A549 (cell line): ENCODE measurements at places on chromosomes 12 and 14.
A peak's percentile ranks its signal among the peaks of the same experiment; 100 is the strongest.

DNA sequence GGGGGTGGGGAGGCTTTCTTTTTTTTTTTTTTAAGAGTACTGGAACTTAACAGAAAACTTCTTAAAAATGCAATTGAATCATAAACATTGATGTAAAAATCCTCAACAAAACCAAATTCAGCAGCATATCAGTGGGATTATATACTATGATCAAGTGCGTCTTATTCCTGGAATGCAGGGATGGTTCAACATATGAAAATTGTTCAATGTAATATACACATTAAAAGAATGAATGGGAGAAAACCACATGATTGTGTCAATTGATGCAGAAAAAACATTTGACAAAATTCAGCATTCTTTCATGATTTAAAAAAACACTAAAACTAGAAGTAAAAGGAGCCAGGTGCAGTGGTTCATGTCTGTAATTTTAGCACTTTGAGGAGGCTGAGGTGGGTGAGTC lies 41.2 kb upstream of the CCT2 start:
- no peak for DNase-seq

- peak; percentile 13 for DNase-seq
Observed at GRCh38 chr14:66403183-66403582, 83.0 kb upstream of the CCDC196 start.

DNA sequence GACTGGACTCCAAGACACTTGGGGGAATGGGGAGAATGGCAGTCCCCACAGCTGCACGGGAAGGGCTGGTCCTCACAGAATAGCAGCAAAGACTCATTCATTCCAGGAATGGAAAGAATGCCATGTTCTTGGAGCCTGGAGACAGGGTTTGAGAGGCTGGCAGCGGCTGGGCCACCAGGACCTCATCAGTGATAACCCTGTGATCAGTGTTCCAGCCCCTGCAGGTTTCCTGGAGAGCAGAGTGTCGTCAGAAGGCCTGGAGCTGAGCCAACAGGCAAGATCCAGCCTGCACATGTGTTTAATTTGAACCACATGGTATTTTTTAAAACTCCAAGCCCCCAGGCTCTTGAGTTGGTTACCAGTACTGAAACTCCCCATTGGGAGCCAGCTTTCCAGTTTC lies 11.3 kb downstream of the BDKRB1 start:
- DNase-seq, result no peak

GRCh38 chr14:95699412-95699811 lies 13.2 kb downstream of the TCL1B start:
- DNase-seq, result no peak

DNA sequence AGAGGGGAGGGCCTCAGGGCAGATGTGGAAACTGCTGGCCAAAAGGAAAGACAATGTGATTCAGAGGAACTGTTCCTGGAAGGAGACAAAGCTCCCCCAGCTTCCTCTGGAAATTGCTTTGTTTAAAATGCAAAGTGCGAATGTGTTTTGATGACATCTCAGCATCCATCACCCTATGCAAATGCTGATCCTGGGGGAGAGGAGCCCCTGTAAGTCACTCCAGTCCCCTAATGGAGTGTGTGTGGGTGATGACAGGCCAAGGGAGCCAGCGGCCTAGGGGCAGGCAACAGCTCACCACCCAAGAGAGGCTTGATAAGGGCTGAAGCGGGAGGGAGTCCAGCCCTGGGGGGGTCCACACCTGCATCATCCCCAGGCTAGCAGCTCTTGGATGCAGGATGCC lies 134.2 kb downstream of the ESRRB start:
- no peak for DNase-seq

DNA sequence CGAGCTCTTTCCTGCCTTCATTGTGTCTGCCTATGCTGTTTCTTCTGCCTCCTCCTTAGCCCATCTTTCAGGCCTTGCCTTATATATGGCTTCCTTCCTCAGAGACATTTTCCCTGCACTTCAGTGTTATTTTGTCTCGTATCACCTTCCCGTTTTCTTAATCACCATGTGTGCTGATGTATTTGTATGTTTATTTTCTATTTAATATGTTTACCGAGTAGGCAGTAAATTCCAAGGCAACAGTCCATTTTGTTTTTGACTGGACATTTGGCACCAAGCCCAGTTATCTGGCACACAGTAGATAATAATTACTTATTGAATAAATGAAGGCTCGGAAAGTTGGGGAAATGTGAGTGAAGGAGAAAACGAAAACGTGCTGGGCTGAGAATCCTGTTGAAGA lies 4.6 kb upstream of the POU6F1 start:
- peak; percentile 78 for DNase-seq

DNA sequence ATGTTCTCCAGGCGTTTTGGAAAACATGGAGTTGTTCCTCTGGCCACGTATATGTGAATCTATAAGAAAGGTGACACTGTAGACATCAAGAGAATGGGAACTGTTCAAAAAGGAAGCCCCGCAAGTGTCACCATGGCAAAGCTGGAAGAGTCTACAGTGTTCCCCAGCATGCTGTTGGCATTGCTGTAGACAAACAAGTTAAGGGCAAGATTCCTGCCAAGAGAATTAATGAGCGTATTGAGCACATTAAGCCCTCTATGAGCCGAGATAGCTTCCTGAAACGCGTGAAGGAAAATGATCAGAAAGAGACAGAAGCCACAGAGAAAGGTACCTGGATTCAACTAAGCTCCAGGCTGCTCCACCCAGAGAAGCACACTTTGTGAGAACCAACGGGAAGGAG lies 92.5 kb upstream of the EIF5 start:
- no peak for DNase-seq

GRCh38 chr12:32889011-32889760 lies 7.4 kb downstream of the PKP2 start:
- DNase-seq, result no peak

DNA sequence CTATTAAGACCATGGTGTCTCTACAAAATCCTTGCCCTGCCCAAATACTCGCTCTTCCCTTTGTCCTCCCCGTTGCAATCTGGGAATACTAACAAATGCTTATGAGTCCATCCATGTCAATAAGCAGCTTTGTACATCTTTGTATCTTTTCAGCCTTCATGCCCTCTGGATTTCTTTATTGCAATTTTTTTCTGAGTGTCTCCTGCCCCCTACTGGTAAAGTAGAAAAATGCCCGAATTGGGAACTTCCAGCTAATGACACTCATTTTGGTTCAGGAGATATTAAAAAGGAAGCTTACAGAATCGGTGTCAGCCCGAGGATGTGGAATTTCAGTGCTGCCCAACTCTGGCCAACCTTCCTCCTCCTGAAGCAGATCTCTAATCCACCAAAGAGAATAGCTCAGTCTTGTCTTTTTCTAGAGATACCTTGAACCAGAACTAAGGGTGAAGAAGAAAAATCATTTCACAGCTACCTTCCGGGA lies 46.0 kb downstream of the SH2B3 start:
- peak; percentile 56 for DNase-seq

GRCh38 chr14:22052795-22053194 lies 379.2 kb upstream of the OR4E1 start:
- no peak for DNase-seq

- DNase-seq, result no peak
Observed at GRCh38 chr14:104143521-104144452, 5.4 kb downstream of the KIF26A start.
